Stimulated activated CD8-positive, alpha-beta memory T cell treated with anti-CD3 and anti-CD28 coated beads, Interleukin-15, amount 100 ng/mL, for 24 hours (primary cell): ENCODE measurements at places on chromosomes 2 and 18.

- DNase-seq = no peak
Measured at GRCh38 chr2:188609321-188610049, 317.8 kb downstream of the GULP1 start.

DNA sequence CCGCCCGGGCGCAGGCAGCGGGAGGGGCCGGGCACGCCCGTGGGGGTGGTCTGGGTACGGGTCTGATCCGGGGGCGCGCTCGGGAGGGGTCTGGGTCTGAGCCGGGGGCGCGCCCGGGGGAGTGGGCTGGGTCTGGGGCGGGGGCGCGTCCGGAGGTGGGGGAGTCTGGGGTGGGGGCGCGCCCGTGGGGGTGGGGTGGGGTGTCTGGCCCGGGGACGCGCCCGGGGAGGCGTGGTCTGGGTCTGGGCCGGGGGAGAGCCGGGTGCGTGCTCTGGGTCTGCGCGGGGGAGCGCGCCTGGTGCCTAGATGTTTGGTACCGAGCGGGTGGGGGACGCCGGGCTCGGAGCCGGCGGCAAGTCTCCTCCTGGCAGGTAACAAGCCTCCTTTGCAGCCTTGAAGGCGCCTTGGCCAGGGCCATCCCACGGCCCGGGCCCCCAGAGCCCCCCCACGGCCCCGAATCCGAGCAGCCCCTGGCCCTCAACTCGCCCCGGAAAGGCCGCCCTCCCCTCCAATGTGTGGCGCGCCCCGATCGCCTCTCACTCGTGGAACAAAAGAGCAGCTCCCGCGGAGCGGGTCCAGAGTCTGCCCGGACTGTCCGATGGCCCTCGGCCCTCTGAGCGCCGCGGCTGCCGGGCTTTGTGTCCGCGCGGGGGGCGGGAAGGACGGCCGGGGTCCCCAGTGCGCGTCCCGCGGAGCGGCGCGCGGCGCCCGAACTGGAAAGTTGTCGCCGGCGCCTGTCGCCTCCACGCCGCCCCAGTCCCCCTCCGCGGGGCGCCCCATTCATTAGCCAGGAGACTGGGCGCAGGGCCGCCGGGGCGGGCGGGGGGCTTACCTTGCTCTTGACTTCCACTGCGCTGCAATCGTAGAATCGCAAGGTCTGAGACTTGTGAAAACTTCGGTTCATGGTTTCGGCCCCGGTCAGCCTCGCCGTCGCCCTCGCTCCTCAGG lies 595 bp downstream of the PARD6G start:
- DNase-seq = no peak

- DNase-seq = no peak
Measured at GRCh38 chr2:166643980-166644379, 149.9 kb upstream of the SCN7A start.

- no peak for DNase-seq
Measured at GRCh38 chr18:43620936-43621335, 343.6 kb upstream of the SYT4 start.

GRCh38 chr2:170743530-170744239 lies 26.5 kb upstream of the ERICH2 start:
- no peak for DNase-seq

DNA sequence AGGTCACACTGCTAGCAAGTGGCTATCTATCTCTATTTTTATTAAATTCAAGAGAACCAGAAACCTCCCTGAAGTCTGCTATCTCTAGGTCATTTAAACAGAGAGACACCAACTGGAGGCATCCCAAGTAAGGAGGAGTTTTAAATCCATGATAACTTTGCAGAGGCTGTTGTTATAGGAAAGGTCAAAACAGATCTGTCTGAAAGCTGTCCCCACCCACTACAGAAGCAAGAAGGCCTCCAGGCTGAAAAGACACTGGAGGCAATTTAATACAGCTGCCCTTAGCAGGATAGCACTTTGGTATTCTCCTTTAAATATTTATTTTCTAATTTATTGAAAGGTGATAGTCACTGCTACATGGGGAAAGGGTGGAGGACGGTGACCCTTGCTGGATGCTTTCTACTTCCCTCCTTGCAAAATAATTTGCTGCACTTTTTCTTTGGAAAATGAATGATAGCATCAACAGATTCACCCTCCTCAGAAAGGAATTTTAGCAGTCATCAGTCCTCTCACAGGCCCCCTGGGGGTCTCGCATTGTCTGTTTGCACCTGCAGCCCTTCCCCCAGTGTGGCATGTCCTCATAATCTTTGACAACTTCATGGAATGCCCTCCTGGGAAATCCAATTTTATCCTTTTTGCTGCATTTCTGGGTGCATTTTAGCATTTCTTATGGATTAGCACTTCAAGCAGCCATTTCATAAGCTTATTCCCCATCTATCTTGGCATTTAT lies 429.5 kb upstream of the TNP1 start:
- DNase-seq = no peak

GRCh38 chr2:213959589-213959988 lies 451.3 kb upstream of the VWC2L start:
- no peak for DNase-seq

- no peak for DNase-seq
Measured at GRCh38 chr2:197128126-197128525, 182.5 kb downstream of the ANKRD44 start.

GRCh38 chr18:31634331-31634713 lies 42.6 kb downstream of the TTR start:
- DNase-seq = no peak

DNA sequence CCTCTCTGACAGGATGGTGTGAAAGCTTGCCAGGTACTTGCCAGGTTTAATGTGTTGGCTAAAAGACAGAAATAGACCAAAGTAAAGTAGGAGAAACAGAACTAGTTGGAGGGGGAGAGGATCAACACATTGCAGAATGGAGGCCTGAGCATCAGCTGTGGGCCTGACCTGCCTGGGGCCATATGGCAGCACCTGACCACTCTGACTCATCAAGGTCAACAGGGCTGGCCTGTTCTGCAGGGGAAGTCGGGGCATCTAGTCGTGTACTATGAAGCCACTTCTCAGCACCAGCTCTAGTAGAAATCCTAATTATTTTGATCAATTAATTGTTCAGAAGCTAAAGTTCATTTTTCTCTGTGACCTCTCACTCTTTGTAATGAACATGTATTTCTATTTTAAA lies 35.8 kb upstream of the NOSTRIN start:
- DNase-seq = no peak

DNA sequence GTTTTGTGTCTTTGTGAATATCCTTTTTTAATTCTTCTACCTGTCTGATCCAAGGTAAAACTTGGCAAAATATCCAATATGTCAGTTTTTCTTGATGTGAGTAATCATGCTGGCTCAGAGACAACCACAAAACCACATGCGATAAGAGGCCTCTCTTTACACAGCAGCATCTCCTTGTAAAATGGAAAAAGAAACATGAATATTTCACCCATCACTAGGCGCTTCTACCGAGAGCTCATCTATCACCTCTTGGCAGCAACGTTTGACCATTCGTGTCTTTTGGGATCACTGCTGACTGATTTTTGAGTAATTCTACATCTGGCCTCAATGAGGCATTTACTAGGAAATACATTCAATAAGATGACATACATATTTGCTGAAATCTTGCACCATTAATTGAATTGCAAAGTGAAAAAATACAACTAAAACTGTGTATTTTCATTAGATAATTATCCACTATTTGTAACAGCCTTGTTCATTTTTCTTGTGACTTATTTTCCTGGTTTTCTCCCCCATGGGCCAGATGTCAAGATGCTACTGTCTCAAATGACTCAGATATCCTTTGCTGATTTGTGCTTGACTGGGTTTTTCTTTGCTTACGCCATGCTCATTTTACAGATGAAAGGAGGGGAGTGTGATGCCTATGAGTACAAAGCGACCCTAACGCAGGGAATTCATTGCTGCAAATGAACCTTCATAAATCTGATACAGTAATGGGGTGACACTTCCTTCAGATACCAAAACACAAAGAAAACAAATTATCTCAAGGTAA lies 467.5 kb downstream of the FBXO15 start:
- DNase-seq = no peak

DNA sequence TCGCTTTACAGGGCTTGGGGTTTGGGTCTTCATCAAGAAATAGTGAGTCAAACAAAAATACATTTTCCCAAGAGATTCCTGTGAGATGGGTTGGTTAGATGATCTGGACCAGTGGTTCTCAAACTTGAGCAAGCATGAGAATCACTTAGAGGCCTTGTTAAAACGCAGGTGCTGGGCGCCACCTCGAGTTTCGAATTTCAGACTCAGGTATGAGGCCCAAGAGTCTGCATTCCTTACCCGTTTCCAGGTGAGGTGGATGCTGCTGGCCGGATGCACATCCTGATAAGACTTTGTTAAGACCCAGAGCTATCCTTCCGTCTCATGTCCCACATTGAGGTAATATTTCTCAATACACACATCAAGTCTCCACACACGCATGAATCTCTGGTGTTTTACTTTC lies 707.8 kb upstream of the SALL3 start:
- DNase-seq = no peak

- no peak for DNase-seq
Measured at GRCh38 chr18:424071-424661, 76.3 kb downstream of the COLEC12 start.

DNA sequence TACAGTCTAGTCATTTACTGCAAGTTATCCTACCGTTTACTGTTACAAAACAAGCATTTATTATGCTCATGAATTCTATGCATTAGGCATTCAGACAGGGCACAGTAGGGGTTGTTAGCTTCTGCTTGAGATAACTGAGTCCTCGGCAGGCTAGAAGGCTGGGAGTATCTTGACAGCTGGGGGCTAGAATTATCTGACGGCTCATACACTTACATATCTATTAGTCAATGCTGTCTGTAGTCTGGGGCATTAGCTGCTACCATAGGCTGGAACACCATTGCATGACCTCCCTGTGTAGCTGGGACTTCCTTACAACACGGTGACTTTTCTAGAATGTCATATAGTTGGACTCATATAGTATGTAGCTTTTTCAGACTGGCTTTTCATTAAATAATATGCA lies 61.9 kb upstream of the ALK start:
- no peak for DNase-seq

DNA sequence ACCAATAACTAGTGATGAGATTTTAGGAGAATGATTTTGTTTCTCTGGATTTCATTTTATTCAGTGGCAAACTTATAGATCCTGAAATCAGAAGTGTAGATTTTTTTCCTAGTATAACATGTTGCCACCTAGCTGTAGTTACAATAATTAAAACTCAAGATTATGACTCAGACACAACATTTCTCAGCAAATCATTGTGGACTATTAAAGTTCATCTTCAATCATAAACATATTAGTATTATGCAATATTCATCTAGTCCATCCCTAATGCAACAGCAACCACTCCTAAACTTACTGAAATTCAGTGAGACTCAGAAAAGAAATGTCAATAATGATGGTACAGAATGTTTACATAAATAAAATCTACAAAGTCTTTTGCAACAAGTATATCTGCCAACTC lies 51.3 kb downstream of the USP34 start:
- no peak for DNase-seq

DNA sequence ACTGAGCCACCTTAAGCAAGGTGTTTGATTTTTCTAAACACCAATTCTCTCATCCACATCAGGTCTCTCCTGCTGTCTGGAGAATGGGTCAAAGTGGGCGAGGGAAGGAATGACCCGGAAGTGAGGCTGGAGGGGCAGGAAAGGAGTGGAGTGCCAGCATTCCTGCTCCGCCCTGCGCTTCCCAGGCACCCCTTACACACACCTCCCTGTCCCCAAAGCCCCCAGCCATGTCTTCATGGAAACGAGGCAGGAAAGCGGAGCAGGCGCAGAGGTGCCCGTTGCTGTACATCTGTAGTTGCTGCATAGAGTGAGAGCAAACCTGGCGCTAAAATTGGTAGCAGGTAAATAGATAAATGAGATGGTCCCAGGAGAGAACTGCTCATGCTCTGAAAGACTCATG lies 27.2 kb upstream of the NT5DC4 start:
- no peak for DNase-seq

DNA sequence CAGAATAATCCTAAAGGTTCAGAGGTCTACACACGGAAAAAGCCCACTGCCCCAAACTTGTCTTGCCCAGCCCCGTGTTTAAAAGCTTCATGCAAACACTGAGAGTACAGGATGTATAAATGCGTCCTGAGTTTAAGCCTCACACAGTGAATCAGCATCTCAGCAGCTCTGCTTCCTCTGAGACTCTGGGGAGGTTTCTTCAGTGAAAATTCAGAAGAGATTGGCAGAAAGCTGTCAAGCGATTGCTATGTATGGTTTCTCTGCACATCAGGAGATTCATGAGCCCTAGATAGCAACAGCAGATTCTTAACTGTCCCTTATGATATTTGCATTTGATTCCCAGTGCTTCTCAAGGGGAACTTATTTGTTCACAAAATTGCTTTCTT lies 27.1 kb downstream of the CRACDL start:
- DNase-seq = no peak

GRCh38 chr18:34787931-34788532 lies 77.9 kb downstream of the DTNA start:
- no peak for DNase-seq

DNA sequence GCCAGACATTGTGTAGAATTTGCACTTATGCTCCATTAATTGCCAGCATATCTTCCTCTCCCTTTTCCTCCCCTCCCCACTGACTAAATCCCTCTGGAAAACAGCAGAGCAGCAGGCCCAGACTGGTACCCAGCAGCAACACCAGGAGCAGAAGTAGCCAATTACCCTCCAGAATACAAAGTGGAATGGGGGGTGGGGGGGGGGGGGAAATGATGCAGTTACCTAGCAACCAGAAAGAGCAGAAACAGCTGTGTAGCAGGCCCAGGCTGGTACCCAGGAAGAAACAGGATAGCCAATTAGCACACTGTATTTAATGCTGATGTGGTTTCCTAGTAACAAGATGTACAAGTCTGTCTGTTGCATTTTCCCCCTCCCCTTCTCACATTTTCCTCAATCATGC lies 52.3 kb downstream of the KLF7 start:
- no peak for DNase-seq

DNA sequence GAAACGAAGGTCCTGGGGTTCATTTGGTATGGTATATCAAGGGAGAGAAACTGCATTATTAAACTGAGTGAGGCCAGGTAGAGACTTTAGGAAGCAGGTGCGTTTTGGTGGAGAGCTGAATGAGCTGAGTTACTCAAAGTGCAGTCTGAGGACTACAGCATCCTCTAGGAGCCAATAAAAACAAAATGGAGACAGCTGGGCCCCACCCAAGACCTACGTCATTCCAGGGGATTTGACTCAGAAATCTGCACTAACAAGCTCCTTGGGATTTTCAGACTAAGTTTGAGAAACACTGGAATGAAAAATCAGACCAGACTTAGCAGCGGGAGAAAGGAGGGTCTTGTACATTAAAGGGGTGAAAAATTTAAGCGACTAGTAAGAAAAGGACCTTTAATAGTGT lies 131.5 kb downstream of the UXS1 start:
- DNase-seq = no peak

- DNase-seq = no peak
Measured at GRCh38 chr2:227348324-227348723, 23.3 kb downstream of the MFF start.

GRCh38 chr2:197182668-197183067 lies 127.9 kb downstream of the ANKRD44 start:
- DNase-seq = no peak
